ENCODE measurements at places on chromosomes 6 and 20.
A peak's percentile ranks its signal among the peaks of the same experiment; 100 is the strongest.

GRCh38 chr6:147449405-147450161, 58.9 kb upstream of the SAMD5 start:
- DNase-seq: no peak

DNA sequence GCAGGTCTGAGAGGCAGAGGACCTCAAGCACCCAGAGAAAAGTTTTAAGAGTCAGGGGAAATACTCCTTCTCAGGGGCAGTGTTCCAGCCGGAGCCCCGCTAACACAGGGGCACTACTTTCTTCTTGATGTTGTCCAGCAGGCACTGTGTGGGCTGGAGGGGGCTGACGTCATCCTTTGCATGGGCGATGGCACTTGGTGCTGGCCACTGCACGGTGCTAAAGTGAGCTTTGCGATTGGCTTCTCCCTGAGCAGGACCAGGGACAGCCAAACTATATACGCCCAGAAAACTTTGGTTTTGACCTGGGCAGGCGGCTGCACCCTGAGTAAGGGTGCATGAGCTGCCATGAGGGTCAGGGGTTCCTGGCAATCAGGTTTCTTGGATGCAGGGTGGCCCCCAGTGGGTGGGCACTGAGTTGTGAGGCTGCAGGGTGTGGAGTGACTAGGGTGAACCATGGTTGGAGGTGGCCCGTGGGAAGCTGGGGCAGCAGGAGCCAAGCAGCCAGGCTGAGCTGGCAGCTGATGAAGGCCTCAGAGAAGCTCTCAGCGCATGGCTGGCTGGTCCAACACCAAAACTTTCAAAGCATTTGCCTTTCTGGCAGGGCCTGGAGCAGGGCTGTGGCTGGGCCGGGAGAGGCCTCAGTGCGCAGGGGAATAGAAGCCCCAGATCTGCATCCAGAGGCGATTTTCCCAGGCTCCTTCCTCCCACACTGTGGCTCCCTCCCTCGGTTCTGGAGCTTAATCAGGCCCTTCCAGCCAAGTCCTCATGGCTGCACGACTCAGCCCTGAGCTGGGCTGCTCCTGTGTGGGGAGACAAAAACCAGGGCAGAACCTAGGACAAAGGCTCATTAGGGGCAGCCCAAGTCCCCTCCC, 18.3 kb downstream of the MRPS18A start:
- DNase-seq: no peak

DNA sequence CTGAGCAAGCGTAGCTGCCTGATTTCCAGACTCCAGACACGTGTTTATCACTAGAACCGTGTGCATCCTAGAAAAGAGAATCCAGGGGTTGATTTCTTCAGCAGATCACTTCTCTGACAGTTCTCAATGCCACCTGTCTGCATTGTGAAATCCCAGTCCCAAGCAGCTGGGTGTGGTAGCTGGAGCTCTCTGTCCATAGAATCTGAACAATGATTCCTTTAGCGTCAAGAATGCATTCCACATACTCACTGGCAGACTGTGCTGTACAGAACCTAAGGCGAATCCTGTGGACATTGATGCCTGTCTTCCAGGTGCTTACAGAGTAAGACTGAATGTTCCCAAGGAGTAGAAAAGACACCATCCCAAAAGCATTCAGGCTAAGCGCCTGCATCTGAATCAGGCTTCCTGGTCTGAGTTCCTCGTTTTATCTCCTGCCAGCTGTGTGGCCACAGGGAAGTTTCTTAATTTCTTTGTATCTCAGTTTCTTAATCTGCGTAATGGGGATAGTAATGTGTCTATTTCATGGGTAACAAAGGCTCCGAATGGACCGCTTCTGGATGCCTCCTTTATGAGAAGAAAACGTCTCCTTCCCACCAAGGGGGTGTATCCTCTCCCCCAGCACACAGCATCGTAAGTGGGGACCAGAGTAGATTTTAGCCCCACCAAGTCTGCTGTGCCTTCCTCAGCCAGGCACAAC, 10.4 kb upstream of the TRAF3IP2 start:
- DNase-seq: no peak

DNA sequence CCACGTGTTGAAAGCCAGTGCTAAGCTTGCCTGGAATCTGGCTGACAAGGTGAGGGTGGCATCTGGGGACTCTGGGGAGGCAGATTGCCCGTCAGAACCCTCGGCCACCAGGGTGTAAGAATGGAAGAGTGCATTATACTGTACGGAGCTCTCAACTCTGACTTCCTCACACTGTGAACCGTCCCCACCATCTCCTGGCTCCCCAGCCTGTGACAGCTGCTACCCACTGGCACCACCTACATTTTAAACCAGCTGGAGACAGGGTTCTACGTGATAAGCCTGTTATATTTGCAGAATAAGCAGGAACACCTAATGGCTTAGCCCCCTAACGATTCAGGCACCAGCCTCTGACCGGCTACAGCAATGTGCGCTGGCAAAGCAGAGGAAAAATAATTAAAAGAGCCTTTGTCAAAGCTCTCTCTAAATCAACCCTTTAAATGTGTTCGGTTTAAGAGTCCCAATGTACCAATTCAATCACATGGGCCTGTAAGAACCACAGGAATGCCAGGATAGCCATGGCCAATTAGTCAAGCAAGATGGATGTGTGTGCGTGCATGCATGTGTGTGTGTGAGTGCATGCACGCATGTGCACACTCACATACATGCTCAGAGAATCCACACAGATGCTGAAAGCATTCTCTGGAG, 89.1 kb upstream of the TAB2 start:
- no peak for DNase-seq

DNA sequence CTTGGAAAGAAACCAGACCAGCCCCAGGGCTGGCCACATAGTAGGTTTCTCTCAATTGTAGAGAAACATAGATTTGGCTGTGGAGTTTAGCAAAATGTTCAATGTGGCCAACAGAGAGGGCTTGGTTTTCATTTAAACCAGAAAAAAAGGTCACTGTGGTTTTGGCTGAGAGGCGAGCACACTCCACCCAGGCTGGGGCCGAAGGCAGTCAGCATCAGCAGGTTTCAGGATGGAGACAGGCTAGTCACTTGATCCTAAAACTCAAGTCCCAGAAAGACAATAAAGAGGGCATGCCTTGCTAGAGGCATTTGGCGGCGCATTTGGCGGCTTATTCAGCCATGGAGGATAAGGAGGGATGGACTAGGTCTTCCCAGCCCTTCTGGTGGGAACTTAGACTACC, 73.1 kb downstream of the PRND start:
- no peak for DNase-seq

GRCh38 chr6:169230946-169231789, 22.5 kb downstream of the THBS2 start:
- DNase-seq: no peak

DNA sequence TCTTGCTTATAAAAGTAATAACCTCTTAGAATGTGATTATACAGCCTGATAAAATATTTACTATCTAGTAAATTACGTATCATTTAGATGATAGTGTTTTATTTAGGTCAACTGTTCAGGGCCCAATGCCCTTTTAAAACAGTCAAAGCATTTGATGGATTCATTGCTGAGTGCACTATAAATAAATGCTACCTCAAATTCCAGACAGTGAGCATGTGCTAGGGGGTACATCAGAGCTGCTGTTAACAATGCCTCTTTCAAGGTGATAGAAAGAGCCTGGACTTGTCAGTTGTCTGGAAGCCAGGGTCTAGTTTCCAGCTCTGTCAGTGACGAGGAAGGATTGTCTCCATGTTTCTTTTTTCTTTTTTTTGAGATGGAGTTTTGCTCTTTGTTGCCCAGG, 7.5 kb upstream of the TMEM242 start:
- no peak for DNase-seq

GRCh38 chr20:137668-138490, 4.5 kb upstream of the DEFB126 start:
- DNase-seq: peak; percentile 14

DNA sequence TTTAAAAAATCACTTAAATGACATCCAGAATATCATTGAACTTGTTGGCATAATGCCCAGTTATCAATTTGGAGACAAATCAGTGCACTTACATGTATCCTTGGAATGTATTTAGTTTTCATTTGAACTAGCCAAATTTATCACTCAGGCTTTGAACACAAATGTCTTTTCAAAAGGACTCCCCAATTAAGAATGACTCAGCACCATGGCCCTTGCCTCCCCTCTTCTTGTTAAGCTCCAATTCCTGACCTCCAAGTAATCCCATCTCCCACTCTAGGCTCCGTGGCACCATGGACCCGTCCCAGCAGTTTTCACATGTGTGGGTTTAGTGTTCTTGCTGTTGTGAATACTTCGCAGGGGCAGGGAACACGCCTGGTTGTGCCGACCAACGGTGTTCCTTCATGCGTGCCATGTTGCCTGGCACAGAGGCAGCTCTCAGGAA, 2.7 kb downstream of the AKAP12 start:
- no peak for DNase-seq

- no peak for DNase-seq
Observed at GRCh38 chr6:143608906-143609305, 68.9 kb upstream of the PHACTR2 start.

DNA sequence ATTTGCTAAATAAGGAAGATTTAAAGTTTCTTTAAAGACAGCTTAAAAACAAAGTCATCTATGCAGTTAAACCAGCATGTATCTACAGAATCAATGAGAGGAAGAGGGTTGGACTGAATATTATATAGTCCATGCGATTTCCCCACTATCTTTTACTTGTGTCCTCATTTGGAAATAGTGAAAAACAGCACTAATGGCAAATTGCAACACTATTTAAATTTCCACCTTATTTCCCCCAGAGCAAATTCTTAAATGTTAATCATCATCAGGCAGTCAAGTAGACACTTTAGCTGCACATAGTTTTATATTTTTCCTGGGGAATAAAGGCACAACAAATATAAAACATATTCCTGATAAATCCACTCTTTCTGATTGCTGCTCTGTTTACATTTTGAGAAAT, 114.6 kb downstream of the LCA5 start:
- no peak for DNase-seq

GRCh38 chr6:106056060-106056745, 29.9 kb upstream of the PRDM1 start:
- no peak for DNase-seq

DNA sequence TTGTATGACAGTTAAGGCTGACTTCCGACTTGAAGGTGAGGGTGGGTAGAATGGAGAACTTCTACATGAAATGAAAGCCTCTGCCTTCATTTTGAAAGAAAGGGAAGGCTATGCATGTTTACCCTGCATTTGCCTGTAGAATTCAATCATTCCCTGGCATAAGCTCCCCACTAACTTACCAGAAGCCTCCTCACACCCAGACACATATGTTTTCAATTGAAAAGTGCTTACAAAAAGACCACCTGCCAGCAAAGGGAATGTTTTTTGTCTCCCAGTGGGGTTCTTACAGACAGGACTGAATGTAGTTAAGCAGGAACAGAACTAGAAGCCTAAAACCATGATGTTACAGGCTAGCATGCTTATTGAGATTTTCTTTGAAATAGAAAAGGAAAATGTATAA, 392.1 kb upstream of the HSF2 start:
- DNase-seq: no peak

DNA sequence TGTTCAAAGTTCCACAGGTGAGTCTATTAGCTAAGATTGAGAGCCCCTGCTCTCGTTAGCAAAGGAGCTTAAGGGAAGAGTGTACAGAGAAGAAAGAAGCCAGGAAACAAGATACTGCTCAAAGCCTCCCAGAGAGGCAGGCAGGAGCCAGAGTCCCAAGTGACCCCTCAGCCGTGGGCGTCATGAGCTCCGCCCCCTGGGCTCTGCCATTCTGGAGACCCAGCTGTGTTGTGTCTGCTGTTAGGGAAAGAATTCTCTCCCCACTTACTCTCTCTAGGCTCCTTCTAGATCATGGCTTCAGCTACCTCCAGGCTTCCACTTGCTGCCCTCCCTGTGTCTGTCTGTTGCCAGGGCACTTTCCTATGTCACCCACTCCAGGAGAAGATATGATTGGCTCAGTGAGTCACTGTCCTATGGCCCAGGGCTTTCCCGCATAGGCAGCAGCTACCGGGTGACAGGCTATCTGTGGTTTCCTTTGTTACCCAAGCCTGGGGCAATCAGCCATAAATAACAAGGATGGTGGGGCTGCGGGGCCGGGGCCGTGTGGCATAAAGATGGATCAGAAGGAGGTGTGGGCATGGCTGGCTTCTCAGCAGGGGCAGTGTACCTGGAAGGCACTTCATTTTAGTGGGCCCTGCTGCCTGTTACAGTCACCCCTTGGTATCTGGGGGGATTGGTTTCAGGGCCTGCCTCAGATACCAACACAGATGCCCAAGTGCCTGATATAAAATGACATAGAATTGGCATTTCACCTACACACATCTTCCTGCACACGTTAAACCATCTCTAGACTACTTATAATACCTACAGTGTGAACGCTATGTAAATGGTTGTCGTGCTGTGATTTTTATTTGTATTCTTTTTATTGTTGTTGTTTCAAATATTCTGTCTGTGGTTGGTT, 118.9 kb downstream of the ARMC2 start:
- no peak for DNase-seq

- no peak for DNase-seq
Observed at GRCh38 chr6:70370496-70370895, 42.8 kb upstream of the FAM135A start.

- no peak for DNase-seq
Observed at GRCh38 chr6:3052481-3053230, 15.6 kb upstream of the RIPK1 start.

DNA sequence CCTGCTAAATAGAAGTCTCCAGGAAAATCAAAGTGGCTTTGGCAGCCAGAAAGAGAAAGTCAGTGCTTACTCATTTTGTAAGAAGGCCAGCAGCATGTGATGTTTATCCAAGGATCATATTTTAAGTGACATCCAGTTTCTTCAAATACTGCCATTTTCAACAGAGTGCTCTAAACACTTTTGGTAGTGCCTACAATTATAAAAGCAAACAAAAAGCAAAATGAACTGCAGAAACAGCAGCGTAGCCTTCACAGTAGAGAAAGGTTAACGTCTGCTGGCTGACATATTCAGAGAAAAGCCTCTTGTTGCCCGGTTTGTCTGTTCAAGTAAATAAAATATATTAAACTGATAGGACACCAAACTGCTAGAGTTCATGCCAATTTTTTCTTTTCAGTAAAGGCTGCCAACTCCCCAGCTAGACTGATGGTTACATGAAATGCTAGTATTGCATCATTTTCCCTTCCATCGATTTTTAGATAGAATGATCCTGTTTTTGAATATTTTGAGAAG, 705.7 kb upstream of the SLC35B3 start:
- DNase-seq: peak; percentile 10

DNA sequence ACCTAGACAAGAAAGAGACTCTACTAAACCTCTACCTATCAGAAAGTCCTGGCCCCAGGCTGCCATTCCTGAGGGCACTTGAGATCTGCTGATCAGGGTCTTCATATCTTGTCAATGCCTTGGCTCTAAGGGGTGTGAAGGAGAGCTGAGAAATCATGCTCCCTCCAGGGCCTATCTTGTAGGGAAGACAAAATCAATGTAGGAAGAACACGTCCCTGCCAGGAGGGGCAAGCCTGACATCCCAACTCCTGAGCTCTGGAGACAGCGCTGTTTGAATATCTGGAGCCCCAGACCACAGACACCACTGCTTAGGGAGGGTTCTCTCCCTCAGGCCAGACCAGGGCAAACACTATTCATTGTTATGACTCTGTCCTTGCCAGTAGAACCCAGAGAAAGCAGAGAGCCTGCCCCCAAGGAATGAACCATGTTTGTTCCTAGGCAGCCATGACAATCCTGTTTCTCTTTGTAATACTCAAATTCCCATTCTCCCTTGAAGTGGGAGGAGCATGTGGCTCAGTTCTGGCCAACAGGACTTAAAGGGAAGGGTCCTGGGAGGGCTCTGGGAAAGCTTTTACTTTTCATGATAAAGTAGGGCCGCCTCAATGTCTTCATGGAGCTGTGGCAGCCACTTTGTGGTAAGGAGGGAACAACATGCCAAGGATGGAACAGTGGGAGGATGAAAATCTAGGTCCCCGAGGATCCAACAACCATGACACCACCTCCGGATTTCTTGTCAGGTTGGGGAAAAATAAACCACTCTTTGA, 1.8 kb upstream of the FASTKD5 start:
- DNase-seq: no peak

All from NCI-H1694 (cell line).